Lower lobe of right lung (tissue), 2 donors: ENCODE measurements at places on chromosomes 1 and 21. TPM values are rescaled to one million over a fixed set of nuclear protein-coding genes. Genes with fewer than 3 reads are reported as not detected.

DNA sequence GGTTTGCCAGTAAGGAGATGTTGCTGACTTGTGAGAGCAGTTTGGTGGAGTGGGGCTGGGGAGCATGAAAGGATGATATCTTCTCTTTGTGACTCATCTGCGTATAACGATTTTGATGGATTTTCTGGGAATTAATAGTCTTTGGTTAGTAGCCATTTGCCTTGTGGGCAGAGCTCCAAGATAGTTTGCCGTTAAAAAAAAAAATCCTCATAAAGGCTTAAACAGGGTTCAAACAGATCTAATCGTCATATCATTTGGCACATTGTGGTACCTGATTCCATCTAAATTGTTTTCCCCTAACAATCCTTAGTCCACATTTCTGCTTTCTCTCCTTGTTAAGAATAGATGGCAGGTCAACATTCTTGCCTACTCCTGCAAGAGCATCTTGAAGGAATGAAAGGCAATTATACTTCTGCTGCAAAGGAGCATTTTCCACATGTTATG lies 168.0 kb downstream of the PPP1R12B start:
- no peaks in the 10 kb centered on the region for H3K27me3 ChIP-seq
- DNase-seq, result no peak
- peaks cover 20% of the 10 kb centered on the region for H3K4me1 ChIP-seq
- no peaks in the 10 kb centered on the region for H3K36me3 ChIP-seq
- H3K4me3 ChIP-seq, result no peak overlapping the region
- no peak overlapping the region for H3K27ac ChIP-seq

DNA sequence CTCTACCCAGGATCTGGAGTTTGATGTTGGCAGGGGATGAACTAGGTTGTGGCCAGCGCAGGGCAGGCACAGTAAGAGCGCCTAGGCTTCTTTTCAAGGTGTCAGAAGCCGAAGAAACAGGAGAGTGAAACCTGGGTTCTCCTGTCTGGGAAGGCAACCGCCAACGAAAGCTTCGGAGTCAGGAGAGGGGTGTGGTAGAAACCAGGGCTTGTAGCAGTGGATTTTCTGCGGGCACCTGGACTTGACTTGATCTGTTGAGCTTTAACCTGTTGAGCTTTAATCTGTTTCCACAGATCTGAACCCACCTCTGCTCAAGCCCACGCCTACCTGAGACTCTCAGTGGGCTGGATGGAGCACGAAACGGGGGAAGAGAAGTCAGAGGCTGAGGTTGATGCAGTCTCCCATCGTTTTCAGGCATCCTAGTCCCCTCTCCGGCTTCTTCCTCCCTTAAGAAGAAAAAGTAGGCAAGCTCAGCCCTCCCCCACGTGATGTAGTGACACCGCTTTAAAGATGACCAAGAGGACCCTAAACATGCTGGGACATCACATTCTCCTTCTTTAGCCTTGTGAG lies 9.3 kb downstream of the HLX start:
- no peak for DNase-seq
- H3K36me3 ChIP-seq, result peaks cover 31% of the 10 kb centered on the region
- no peak overlapping the region for H3K27ac ChIP-seq

DNA sequence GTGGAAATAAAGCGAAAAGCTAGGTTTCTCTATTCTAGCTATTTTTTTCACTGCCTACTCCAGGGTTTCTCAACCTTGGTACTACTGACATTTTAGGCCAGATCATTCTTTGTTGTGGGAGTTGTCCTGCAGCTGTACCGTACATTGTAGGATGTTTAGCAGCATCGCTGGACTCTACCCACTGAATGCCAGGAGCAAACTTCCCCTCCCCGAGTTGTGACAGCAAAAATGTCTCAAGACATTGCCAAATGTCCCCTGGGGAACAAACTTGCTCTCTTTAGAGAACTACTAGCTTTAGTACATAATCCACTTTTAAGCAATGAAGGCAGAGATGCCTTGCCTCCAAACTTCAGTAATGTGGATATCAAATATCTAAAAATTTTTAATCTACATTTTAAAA lies 122.8 kb downstream of the PLPPR5 start:
- no peak overlapping the region for H3K27ac ChIP-seq
- no peak for DNase-seq
- no peaks in the 10 kb centered on the region for H3K4me1 ChIP-seq
- no peaks in the 10 kb centered on the region for H3K27me3 ChIP-seq

DNA sequence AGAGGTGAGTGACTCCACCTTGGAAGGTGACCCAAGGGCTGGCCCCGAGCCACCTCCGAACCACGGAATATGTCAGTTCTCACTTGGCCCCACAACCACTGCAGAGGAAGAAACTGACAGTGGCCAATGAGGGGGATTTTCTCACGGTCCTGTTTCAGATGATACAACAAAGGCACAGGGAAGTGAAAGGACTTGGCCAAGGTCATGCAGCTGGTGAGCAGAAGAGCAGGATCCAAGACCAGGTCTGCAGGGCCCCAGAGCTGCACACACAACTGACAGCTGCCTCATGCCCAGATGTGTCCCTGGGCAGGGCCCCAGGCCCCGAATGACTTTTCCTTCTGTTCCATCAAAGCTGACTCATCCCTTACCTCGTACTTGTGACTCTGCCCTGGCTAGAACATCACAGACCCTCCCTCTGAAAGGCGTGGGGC lies 25.8 kb upstream of the EVA1B start:
- H3K4me3 ChIP-seq, result no peak overlapping the region
- H3K27ac ChIP-seq, result peak overlapping the region; percentile 72
- H3K27me3 ChIP-seq, result no peaks in the 10 kb centered on the region
- peaks cover 80% of the 10 kb centered on the region for H3K36me3 ChIP-seq

GRCh38 chr1:17229379-17229778 lies 19.5 kb upstream of the PADI3 start:
- H3K36me3 ChIP-seq, result no peaks in the 10 kb centered on the region
- no peak overlapping the region for H3K27ac ChIP-seq
- H3K27me3 ChIP-seq, result peaks cover 6% of the 10 kb centered on the region
- peaks cover 6% of the 10 kb centered on the region for H3K4me1 ChIP-seq

GRCh38 chr1:69585666-69586065 lies 17.9 kb downstream of the LRRC7 start:
- H3K36me3 ChIP-seq, result no peaks in the 10 kb centered on the region
- H3K4me1 ChIP-seq, result no peaks in the 10 kb centered on the region
- no peak overlapping the region for H3K4me3 ChIP-seq
- no peak for DNase-seq

DNA sequence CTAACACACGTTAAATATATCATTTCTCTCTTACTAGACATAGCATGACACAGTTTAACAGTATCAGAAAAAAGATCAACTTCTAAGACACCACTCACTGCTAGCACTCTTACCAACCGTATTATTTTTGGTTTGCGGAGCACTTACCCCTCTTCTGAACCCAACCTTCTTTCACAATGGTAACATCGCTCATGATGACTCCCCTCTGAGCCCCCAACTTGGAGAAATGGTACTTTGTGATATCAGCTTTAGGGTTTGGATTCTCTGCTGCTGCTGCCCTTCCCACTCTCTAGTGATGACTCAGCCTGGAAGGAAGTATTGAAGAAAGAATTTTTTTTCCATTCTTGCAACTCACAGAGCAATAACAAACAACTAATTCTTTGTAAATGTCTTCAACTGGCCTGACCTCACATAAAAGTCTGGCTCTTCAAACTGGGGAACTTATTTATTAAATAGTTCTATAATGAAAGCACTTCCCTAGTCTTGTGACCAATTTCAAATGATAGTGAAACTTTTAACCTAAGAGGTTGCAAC lies 7.0 kb downstream of the AKT3 start:
- no peak for DNase-seq
- peaks cover 23% of the 10 kb centered on the region for H3K4me1 ChIP-seq
- no peaks in the 10 kb centered on the region for H3K36me3 ChIP-seq

DNA sequence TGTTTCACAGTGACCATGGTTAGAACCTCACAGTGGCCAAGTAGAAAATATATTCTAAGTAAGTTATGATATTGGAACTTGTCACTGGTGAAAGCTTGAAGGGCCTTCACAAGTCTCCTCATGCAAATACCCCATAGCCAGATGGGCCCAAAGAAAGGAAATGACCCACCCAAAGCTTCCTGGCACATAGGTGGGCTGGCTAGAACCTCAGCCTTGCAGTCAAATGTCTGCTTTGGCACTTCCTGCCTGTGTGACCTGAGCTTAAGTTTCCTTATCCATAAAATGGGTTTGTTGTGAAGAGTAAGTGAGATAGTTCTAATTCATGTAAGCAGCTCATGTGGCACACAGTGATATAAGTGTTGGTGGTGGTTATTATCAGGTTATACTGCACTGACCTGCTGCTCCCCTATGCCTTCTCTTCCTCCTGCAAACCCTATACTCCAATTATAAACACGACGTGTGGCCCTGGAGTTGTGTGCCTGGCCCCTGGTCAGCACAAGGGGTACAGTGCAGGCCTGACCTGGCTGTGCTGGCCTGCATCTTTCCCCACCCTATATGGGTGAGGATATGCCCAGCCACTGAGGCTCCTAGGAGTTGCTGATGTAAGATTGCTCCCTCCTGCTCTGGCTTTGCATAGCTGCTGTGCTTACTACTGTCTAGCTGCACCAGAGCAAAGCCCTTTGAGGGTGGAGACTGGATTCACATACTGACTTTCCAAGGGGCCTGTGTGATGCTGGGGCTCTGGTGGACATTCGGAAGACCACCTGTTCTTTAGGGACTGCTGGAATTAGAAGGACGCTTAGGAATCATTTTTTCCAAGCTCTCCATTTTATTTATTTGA lies 4.7 kb upstream of the SLFNL1 start:
- peaks cover 39% of the 10 kb centered on the region for H3K36me3 ChIP-seq
- no peak overlapping the region for H3K27ac ChIP-seq
- no peak for DNase-seq

GRCh38 chr1:228778961-228779360 lies 43.7 kb downstream of the RHOU start:
- H3K4me3 ChIP-seq, result no peak overlapping the region
- H3K36me3 ChIP-seq, result no peaks in the 10 kb centered on the region
- H3K27ac ChIP-seq, result no peak overlapping the region
- DNase-seq, result no peak
- peaks cover 6% of the 10 kb centered on the region for H3K4me1 ChIP-seq

DNA sequence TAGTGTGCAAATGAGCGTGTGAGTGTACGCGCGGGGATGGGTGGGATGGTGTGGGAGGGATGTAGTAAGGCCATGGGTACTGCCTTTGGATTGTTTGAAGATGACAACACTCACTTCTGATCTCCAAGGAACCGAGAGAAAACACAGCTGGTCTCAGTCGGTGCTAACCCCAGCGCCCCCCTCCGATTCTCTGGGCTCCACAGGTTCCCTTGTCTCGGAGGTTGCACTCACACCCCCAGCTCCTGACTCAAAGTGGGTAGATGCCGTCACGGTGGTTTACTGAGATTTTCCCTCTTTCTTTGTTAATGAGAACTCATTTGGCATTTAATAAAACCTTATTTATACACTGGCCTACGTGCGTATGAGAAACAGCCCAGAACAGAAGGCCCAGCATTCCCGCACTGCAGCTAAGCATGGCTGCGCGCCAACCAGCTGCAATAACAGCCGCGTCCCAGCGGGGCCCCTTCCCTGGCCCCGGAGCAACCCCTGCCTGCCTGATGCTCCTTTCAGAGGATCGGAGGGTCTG lies 25.8 kb downstream of the ABCA4 start:
- peak overlapping the region; percentile 79 for H3K27ac ChIP-seq
- H3K27me3 ChIP-seq, result no peaks in the 10 kb centered on the region
- no peaks in the 10 kb centered on the region for H3K36me3 ChIP-seq
- H3K4me1 ChIP-seq, result peaks cover 53% of the 10 kb centered on the region
- no peak overlapping the region for H3K4me3 ChIP-seq
- DNase-seq, result no peak

DNA sequence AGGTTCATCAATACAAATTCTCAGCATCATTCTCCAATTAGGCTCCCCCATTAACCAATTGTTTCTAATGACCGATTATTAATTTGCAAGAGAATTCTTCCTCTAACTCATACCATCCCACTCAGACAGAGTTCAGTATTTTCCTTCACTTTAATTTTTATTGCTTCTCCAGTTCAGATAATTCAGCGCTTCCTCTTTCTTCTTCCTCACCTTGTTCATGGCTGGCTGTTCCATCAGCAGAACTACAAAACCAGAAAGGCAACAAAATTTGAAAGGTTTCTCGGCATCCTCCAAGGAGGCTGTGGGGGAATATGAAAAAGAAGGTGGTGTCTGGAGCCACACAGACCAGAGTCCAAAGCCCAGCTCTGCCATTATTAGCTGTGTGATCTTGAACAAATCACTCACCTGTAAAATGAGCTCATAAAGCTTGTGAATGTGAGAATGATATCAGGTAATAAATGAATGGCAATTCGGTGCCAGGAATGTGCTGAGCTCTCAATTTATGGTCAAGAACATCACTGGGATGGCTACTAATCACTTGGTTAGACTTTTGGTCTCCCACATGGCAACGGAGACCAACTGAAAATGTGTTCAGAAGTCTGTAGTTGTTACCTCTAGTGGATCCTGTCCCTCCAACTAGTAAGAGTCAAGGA lies 11.7 kb upstream of the ZNF436 start:
- DNase-seq, result no peak
- no peaks in the 10 kb centered on the region for H3K27me3 ChIP-seq
- H3K36me3 ChIP-seq, result peaks cover 25% of the 10 kb centered on the region
- H3K27ac ChIP-seq, result no peak overlapping the region

- H3K4me3 ChIP-seq, result no peak overlapping the region
- H3K36me3 ChIP-seq, result no peaks in the 10 kb centered on the region
- H3K27me3 ChIP-seq, result peaks cover 12% of the 10 kb centered on the region
- no peak for DNase-seq
Measured at GRCh38 chr1:214216779-214217178, 64.2 kb upstream of the SMYD2 start.

DNA sequence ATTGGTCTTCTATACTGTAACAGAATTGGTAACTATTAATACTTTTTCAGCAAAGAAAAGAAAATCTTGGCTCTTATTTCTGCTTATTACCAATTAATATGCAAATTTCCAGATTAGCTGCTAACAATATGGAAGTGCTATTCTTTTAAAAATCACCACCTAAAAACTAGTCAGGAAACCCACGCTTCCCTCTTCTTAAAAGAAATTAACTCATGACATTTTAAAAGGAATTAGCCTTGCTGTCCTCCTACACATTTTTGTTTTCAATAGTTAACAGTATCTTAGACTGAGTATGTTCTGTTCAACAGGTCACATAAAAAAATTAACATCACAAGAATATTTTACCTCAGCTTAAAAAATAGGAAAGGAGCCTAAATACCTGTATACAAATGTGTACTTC lies 27.3 kb downstream of the ABL2 start:
- H3K36me3 ChIP-seq, result no peaks in the 10 kb centered on the region
- H3K4me1 ChIP-seq, result no peaks in the 10 kb centered on the region
- no peaks in the 10 kb centered on the region for H3K27me3 ChIP-seq
- no peak overlapping the region for H3K27ac ChIP-seq
- no peak overlapping the region for H3K4me3 ChIP-seq

DNA sequence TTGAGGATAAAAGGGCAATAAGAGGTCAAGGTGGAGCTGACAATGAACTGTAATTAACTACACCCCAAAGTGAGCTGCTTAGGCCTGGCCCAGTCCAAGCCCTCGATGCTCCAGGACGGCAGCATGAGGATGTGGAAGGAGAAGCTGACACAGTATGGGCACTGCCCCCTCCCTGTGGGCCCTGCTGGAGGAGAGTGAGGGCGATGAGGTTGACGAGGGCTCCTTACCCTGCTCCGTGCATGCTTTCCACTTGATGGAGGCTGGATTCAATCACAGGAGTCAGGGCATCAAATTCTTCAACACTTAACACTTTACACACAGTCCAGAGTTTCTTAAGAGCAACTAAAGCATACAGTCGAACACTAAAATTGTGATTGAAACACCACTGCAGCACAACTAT lies 32.4 kb downstream of the COA6 start:
- no peak for DNase-seq
- H3K4me3 ChIP-seq, result no peak overlapping the region
- no peaks in the 10 kb centered on the region for H3K4me1 ChIP-seq
- no peaks in the 10 kb centered on the region for H3K27me3 ChIP-seq
- H3K27ac ChIP-seq, result no peak overlapping the region

Gene OR10Z1
- not detected for total RNA-seq

Gene FCER1G
- 283 TPM for total RNA-seq

Gene SPRR1B
- not detected for total RNA-seq

Gene BARHL2
- total RNA-seq, result not detected
